Stimulated activated CD8-positive, alpha-beta memory T cell treated with anti-CD3 and anti-CD28 coated beads, Interleukin-2, amount 100 ng/mL, for 1 hour (primary cell): ENCODE measurements at places on chromosomes 2 and 18.

DNA sequence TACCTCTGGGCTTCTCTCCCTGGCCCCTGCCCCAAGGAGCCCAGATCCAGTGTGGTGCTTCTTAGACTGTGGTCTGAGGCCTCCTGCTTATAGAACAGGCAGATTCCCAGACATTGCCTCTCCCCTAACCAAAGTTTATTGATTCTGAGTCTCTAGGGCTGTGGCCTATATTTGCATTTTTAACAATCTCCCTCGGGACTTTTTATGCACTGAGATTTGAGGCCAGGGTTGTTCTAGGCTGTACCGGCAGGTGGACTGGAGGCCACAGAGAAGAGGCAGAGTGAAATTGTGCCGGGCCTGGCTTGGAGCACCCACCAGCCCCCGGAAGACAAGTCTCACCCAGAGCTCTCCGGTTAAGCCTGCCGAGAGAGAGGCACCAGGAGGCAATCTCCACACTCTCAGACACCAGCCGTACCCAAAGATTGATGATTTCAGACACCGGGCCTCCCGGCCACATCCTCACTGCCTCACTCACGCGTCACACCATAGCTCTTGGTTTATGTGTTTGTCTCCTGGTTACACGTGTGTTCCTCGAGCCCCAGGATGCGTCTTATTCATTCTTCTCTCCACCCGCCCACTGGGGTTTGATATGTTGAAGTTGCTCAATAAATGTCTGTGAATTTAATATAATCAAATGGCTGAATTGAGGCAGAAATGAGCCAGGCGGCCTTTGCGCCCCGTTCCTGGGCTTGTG lies 203.7 kb downstream of the KLHL29 start:
- no peak for DNase-seq

- DNase-seq, result no peak
Measured at GRCh38 chr18:54147439-54147838, 77.0 kb downstream of the MBD2 start.

DNA sequence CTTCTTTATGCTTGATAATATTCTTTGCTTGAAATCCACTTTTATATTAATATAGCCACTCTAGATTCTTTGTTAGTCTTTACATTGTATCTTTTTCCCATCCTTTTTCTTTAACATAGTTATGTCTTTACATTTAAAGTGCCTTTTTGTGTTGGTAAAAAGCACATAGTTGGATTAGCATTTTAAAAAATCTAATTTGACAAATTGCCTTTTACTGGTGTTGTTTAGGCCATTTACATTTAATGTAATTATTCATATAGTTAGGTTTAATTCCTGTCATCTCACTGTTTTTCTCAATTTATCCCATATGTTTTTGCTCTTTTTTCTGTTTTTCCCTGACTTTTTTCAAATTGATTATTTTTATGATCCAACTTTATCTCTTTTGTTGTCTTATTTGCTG lies 93.2 kb downstream of the BCL2L11 start:
- no peak for DNase-seq

GRCh38 chr18:64993695-64994094 lies 757.1 kb upstream of the CDH7 start:
- no peak for DNase-seq

DNA sequence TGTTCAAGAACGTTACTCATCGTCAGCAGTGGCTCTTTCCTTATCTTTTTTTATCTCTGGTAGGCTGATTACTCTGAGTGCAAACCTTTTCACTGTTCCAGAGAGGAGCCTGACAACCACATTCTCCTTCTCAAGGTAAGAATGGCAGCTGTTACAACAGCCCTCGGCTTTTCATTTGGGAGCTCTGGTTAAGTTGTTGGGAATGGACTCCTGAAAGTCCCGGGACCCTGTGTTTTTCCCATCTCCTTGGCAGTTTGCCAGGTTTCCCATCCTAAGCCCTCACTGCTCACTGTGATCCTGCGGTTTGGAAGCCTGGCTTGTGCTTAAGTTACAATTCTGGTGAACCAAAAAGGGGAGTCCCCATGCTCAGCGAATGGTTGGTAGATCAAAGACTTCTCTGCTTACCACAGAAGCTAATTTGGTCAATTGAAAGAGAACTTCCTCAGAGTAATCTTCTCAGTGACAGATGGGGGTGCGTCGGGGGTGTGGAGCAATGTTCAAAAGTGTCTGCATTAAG lies 122.3 kb downstream of the LYPD6B start:
- DNase-seq, result peak; percentile 4

- no peak for DNase-seq
Measured at GRCh38 chr2:219538504-219538951, 5.1 kb downstream of the CHPF start.
